ENCODE measurements at places on chromosomes 7 and 10. TPM values are rescaled to one million over a fixed set of nuclear protein-coding genes. Genes with fewer than 3 reads are reported as not detected.

DNA sequence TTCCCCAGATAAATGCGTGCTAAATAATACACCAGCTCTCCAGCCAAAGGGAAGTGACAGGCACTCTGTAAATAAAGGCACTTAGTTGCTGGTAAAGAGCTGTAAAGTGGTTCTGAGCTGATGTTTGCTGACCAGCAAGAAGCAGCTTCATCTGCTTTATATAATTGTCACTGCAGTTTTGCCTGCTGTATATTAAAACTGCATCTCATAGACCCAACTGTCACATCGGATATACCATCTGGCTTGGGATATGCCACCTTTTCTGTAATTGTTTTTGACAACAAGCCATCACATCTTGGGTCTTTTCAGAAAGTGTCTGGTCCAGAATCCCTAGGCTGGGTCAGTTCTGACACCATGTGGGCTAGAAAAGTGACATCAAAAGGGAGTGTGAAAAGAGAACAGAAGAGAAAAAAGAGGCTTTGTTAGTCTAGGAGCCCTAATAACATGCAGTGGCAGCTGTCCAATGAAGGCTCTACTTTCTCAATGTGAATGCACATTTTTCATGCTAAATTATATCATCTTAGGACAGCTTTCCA is 697.6 kb downstream of the KCNMA1 start:
- no peak for DNase-seq

DNA sequence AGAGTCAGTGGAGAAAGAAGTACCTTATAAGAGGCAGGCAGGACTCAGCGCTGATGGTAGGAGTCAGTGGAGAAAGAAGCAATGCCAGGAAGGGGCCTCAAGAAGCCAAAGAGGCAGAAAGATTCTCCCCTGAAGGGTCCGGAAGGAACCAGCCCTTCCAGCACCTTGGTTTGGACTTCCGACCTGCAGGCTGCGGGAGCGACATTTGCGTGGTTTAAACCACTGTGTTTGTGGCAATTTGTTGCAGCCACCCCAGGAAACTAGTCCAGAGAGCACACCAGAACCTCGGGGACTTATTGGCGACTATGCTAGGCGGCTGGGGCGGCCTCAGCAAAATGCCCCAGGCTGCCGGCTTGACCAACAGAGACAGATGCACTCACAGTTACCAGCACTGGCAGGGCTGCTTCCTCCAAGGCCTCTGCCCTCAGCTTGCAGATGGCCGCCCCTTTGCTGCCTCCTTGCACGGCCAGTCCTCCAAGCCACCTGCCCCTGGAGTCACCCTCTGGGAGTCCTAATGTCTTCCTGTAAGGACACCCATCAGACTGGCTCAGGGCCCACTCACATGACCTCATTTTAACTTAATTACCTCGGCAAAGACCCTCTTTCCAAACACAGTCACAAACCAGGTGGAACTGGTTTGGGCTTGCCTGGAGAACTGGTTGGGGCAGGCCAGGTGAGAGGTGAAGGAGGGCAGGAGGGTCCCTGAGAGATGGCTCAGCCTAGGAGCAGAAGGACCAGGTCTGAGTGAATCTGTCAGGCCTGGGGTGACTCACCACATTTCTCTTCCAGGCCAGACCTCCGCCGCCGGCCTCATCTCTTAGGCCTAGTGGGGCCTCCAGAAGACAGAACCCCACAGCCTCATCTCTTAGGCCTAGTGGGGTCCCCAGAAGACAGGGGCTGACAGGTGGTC is 26.1 kb downstream of the CALML3 start:
- no peak for DNase-seq

GRCh38 chr7:89073776-89074175 is 278.2 kb upstream of the TEX47 start:
- DNase-seq: no peak

GRCh38 chr7:96416599-96416998 is 94.7 kb upstream of the SLC25A13 start:
- no peak for DNase-seq

GRCh38 chr10:48543182-48543844 is 61.6 kb downstream of the ARHGAP22 start:
- no peak for DNase-seq

GRCh38 chr7:15925608-15926007 is 239.1 kb upstream of the MEOX2 start:
- DNase-seq: no peak

DNA sequence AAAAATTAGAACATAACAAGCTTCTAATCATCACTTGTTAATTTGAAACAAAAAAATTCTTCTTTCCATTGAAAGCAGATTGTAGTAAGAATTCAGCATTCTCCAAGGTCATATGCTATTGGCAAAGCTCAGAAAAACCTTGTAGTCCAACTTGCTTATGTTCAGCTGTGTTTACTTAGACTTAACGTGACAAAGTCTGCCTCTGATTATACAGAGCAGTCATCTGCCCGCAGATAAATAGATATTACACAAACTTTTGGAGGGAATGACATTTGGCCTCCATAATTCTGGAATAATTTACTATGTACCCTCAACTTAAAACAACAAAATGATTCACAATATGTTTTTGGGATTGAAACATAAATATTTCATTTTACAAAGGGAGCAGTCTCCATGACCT is 45.8 kb downstream of the MKX start:
- no peak for DNase-seq

GRCh38 chr7:23334482-23335056 is 35.4 kb downstream of the MALSU1 start:
- peak; percentile 23 for DNase-seq

DNA sequence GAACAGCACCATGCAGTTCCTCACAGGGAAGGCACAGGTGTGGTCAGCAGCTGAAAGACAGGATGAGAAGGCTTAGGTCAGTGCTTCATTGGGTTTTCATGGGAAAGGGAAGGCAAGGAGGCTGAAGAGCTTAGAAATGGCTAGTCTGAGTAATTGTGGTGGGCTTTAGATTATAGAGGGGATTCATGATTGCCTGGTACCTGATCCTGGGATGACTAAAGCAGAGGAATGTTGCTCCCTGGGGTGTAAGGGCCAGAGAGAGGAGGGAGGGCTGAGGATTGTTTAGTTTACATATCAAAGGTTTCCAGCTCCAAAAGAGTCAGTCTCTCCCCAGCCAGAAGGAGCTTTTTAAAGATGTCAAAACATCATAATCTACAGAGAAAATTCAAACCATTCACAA is 396.3 kb upstream of the POM121L12 start:
- no peak for DNase-seq

GRCh38 chr7:134755422-134756022 is 23.9 kb upstream of the CALD1 start:
- peak; percentile 68 for DNase-seq

Gene SLC26A4
- 0.39 TPM for total RNA-seq

Gene FGF8
- total RNA-seq: not detected

Gene WDFY4
- 5.0 TPM for total RNA-seq

Gene LIPA
- total RNA-seq: 57.9 TPM

Gene ADAMTS14
- total RNA-seq: 8.3 TPM

Gene CYP3A5
- 3.9 TPM for total RNA-seq

Gene MEOX2
- 43.2 TPM for total RNA-seq

Measured in tibial nerve (tissue), 4 donors.